T-helper 17 cell (primary cell): ENCODE measurements at places on chromosomes 7 and 10. TPM values are rescaled to one million over a fixed set of nuclear protein-coding genes. Genes with fewer than 3 reads are reported as not detected.

ASL gene
- 12.7 TPM for total RNA-seq

MRC1 gene
- 0.07 TPM for total RNA-seq

RADIL gene
- not detected for total RNA-seq

KEL gene
- 0.52 TPM for total RNA-seq

UPK3BL2 gene
- 52.5 TPM for total RNA-seq

GRCh38 chr10:16817125-16818019 is at the start of gene RSU1:
TSS of gene RSU1 (minus strand) at chr10:16817424. CDS start at chr10:16817081, 343 bp downstream.
- peaks cover 6% of the 10 kb centered on the region for H3K36me3 ChIP-seq
- peak within 1 kb of the TSS; percentile 90 for H3K27ac ChIP-seq
- H3K27me3 ChIP-seq = no peaks in the 10 kb centered on the region
- peak; percentile 99 for DNase-seq
- H3K4me1 ChIP-seq = peaks cover 27% of the 10 kb centered on the region

DNA sequence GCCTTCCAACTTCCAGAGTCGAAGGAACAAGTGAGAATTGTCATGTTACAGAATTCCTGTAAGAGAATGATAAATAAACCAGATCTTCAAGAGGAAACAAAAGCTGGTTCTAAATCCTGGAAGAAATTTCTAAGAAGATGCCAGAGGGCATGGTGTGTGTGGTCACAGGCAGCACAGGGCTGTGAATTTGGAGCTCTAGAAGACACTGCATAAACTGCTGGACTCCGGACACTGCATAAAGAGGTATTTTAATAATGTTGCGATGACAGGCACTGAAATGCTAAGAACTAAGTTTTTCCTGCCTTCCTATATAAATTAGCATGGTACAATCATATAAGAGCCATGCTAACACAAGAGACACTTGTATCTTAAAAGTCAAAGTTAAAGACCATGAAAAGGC is 86.0 kb downstream of the LARP4B start:
- DNase-seq = no peak
- no peaks in the 10 kb centered on the region for H3K27me3 ChIP-seq
- peaks cover 33% of the 10 kb centered on the region for H3K4me1 ChIP-seq
- H3K36me3 ChIP-seq = peaks cover 13% of the 10 kb centered on the region
- no peak overlapping the region for H3K4me3 ChIP-seq

DNA sequence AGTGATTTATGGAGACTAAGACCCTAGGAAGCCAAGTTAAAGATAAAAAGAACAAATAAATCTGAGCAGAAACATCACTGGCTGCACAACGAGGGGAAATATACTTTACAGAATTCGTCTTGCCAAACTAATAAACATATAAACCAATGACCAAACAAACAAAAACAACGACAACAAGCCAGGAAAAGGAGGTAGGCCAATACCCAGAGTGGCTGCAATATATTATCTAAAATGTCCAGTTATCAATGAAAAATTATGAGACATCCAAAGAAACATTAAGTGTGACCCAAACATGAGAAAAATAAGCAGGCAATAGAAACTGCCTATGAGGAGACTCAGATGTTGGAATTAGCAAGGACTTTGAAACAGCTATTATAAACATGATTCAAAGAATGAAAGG is 81.0 kb downstream of the PKD1L1 start:
- H3K4me1 ChIP-seq = no peaks in the 10 kb centered on the region
- H3K4me3 ChIP-seq = no peak overlapping the region

GRCh38 chr10:11441151-11441535 is 170.3 kb downstream of the USP6NL start:
- peak overlapping the region; percentile 85 for H3K4me3 ChIP-seq
- peak overlapping the region; percentile 83 for H3K27ac ChIP-seq
- H3K36me3 ChIP-seq = peaks cover 6% of the 10 kb centered on the region
- no peaks in the 10 kb centered on the region for H3K27me3 ChIP-seq
- H3K4me1 ChIP-seq = peaks cover 21% of the 10 kb centered on the region

- no peak for DNase-seq
- H3K36me3 ChIP-seq = no peaks in the 10 kb centered on the region
- no peak overlapping the region for H3K4me3 ChIP-seq
- peaks cover 4% of the 10 kb centered on the region for H3K4me1 ChIP-seq
- peak overlapping the region; percentile 57 for H3K27ac ChIP-seq
- peaks cover 6% of the 10 kb centered on the region for H3K27me3 ChIP-seq
Measured at GRCh38 chr10:5840314-5841307, 27.4 kb upstream of the GDI2 start.

DNA sequence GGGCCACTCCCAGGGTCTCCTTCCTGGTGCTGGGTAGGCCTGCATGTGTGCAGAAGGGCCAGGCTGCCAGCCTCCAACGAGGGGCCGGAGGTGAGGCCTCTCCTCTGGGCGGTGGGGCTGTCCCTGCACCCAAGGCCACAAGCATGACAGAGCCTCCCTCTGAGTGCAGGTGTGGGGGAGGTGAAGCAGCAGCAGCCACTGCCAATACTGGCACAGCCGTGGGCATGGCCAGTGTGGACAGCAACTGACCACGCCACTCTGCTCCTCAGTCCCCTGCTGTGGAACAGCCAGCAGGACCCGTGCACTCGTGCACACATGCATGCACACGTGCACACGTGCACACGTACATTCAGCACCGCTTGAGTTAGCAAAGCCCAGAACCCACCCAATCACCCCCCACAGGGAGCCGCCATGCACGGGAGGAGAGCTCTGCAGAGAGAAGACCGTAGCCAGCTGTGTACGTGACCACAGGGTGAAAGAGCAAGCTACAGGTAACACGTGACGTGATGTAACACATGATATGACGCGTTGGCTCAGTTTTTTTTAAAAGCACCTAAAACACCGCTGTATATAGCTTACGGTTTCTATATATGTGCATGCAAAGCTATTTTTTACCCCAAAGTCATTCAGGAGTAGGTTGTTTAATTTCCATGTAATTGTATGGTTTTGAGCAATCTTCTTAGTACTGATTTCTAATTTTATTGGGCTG is 23.1 kb downstream of the PAPOLB start:
- no peak overlapping the region for H3K4me3 ChIP-seq
- DNase-seq = no peak
- H3K4me1 ChIP-seq = peaks cover 3% of the 10 kb centered on the region

- no peak for DNase-seq
- H3K36me3 ChIP-seq = no peaks in the 10 kb centered on the region
- peaks cover 7% of the 10 kb centered on the region for H3K4me1 ChIP-seq
- H3K27ac ChIP-seq = no peak overlapping the region
- H3K27me3 ChIP-seq = peaks cover 34% of the 10 kb centered on the region
Measured at GRCh38 chr10:101709359-101710058, 14.5 kb upstream of the FBXW4 start.

DNA sequence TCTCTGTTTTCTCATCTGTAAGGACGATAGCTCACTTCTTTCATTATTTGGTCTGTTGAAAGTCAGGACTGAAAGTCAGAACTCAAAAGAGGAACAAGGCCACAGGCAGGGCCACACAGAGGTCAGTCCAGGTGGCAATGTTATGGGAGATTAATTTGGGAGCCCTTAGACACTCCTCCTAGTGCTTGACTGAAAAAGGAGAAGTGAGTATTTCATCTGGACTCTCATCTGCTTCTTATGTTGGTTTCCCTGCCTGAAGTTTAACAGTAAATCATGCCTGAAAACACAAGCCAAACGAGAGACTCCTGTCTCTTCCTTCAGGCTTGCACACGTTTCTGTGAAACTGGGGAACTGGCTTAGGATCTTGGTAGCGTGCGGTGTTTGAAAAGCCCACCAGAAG is 248.5 kb downstream of the BUB3 start:
- no peak for DNase-seq
- no peak overlapping the region for H3K27ac ChIP-seq
- H3K27me3 ChIP-seq = no peaks in the 10 kb centered on the region
- no peak overlapping the region for H3K4me3 ChIP-seq
- peaks cover 2% of the 10 kb centered on the region for H3K36me3 ChIP-seq

DNA sequence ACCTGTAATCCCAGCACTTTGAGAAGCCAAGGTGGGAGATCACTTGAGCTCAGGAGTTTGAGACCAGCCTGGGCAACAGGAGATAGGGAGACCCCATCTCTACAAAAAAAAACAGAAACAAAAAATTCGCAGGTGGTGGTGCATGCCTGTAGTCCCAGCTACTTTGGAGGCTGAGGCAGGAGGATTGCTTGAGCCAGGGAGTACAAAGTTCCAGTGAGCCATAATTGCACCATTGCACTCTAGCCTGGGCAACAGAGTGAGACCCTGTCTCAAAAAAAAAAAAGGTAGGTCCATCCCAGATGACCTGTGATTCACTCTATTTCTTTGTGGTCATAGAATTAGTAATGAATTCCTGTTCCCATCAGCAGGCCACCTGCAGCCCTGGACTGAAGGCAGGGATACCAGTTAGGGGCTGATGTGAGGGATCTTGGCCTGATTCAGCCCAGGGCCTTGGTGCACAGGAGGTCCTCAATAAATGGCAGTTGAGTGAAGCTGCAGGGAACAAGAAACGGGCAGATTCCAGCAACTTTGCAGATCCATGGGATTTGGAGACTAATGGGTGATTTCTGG is at the start of gene MYH16:
Gene MYH16, plus strand, starts transcription at position 364 of the 570 bp plus-strand sequence.
- peaks cover 4% of the 10 kb centered on the region for H3K36me3 ChIP-seq
- no peaks in the 10 kb centered on the region for H3K27me3 ChIP-seq
- H3K4me1 ChIP-seq = peaks cover 10% of the 10 kb centered on the region
- no peak within 1 kb of the TSS for H3K27ac ChIP-seq
- H3K4me3 ChIP-seq = no peak within 1 kb of the TSS

- H3K27me3 ChIP-seq = no peaks in the 10 kb centered on the region
- DNase-seq = no peak
- H3K36me3 ChIP-seq = no peaks in the 10 kb centered on the region
Measured at GRCh38 chr10:124918191-124918830, 23.6 kb upstream of the ZRANB1 start.

DNA sequence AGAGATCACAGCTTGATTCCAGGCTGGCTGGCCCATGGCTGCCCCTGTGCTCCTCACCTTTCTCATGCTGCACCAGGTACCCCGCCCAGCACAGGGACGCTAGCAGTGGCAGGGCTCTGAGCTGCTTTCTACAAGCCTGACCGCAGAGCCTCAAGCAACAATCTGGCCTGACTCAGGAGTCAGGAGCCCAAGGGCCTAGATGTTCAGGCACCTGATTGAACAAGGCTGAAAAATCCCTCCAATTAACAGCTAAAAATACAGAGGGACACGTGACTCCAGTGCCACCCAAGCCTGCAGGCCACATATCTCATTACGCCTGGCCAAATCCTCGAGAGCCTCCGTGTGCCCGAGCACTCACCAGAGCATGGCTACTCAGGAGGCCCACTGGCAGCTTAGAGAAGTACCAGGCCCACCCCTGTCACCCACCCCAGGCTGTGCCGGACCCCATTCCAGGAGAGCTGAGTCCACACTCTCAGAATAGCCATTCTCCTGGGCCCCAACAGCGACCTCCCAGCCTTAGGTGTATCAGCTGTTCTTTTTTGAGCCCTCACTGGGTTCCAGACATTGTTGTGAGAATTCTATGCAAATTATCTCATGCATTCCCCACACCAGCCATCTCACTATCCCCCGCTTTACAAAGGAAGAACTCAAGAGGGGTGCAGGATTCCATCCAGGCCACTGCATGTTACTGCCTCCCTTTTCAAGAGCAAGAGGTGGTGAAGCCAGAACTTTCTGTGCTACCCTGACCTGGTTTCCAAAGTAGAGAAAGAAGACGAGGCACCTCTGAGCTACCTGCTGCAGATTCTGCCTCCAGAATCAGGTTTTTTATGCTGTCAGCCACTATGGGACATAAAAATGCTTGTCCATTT is 98.3 kb downstream of the COL13A1 start:
- H3K27ac ChIP-seq = no peak overlapping the region
- H3K36me3 ChIP-seq = no peaks in the 10 kb centered on the region
- H3K4me1 ChIP-seq = peaks cover 2% of the 10 kb centered on the region
- DNase-seq = no peak
- H3K4me3 ChIP-seq = no peak overlapping the region
